ENCODE measurements at places on chromosomes 16 and 17.
A peak's percentile ranks its signal among the peaks of the same experiment; 100 is the strongest.

- DNase-seq, result peak; percentile 42
Observed at GRCh38 chr16:57128771-57129389, 36.5 kb downstream of the CPNE2 start.

- DNase-seq, result no peak
Observed at GRCh38 chr16:54284319-54284930, 2.2 kb downstream of the IRX3 start.

- DNase-seq, result no peak
Observed at GRCh38 chr17:44362949-44363612, 572 bp downstream of the FAM171A2 start.

DNA sequence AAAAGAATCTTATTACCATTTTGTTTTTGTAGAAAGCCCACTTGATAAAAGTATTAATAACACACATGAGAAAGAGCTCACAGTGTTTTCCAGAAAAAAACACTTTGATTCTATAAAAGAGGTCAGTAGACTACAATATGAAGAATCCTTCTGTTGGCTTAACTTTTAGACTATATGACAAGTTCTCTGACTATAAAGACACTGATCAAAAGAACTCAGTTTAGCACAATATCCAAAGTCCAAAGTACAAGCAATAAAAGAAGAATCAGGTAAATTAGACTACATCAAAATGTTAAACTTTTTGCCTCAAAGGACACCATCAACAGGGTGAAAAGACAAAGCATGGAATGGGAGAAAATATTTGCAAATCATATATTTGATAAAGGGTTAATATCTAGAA lies 11.2 kb upstream of the SMG1 start:
- DNase-seq, result no peak
